Frontal cortex (tissue), 4 donors: ENCODE measurements at places on chromosomes 2 and 18. TPM values are rescaled to one million over a fixed set of nuclear protein-coding genes. Genes with fewer than 3 reads are reported as not detected.

The SIX2 gene
- total RNA-seq: 0.41 TPM

The TMEM247 gene
- total RNA-seq: not detected

The SETBP1 gene
- 34.2 TPM for total RNA-seq

The TMEM17 gene
- 4.9 TPM for total RNA-seq

The ZNF385B gene
- total RNA-seq: 7.7 TPM

The ERICH2 gene
- not detected for total RNA-seq
